ENCODE measurements at places on chromosomes 2 and 18. TPM values are rescaled to one million over a fixed set of nuclear protein-coding genes. Genes with fewer than 3 reads are reported as not detected.

- DNase-seq = no peak
Measured at GRCh38 chr2:232420073-232420454, 13.4 kb downstream of the ALPG start.

DNA sequence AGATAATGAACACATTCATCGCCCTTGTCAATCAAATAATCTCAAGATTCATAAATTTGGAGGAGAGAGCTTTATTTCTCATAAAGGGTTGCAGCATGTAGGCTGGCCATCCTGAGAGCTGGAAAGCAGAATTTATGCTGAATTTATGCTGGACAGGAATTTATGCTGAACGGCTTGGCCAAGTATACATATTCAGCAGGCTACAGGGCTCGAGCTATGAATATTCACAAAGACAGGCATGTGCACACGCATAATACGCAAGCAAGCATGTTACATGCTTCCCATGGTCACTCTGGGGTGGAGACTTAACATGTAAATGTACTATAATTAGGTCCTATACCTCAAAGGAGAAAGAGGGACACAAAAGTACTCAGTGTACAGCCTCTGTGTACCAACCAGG lies 618.8 kb downstream of the METTL4 start:
- DNase-seq = no peak

DNA sequence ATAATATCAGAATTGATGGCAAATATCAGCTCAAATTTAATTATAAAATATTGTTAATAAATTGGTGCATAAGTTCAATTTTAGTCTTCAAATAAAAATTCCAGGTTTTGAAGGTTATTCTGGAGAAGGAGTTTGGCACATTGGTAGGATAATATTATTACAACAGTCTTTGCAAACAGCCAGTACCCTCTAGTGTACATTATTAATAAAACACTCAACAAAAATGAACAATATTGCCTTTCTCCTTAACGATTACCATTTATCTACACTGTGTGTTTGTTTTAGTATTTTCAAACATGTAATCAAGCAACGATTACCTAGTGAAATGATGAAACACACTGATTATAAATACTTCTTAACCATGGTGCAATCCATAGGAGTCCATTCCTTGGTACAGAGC lies 334.0 kb upstream of the FSIP2 start:
- no peak for DNase-seq

TMEM17 gene
- total RNA-seq = 3.3 TPM

AQP12B gene
- total RNA-seq = not detected

KIAA2012 gene
- total RNA-seq = 0.10 TPM

KCNG3 gene
- total RNA-seq = 0.20 TPM
